HCT116 (cell line): ENCODE measurements at places on chromosomes 3 and 15. TPM values are rescaled to one million over a fixed set of nuclear protein-coding genes. Genes with fewer than 3 reads are reported as not detected.

GRCh38 chr15:68584756-68585573, 6.2 kb downstream of the CORO2B start:
- H3K27me3 ChIP-seq = no peaks in the 10 kb centered on the region
- DNase-seq = no peak
- H3K36me3 ChIP-seq = no peaks in the 10 kb centered on the region
- H3K27ac ChIP-seq = no peak overlapping the region
- H3K4me3 ChIP-seq = no peak overlapping the region

SPESP1 gene
- not detected for total RNA-seq

GRCh38 chr3:94607778-94608177, 544.9 kb downstream of the NSUN3 start:
- no peaks in the 10 kb centered on the region for H3K36me3 ChIP-seq
- H3K27me3 ChIP-seq = no peaks in the 10 kb centered on the region
- no peak overlapping the region for H3K4me3 ChIP-seq
- DNase-seq = no peak

DNA sequence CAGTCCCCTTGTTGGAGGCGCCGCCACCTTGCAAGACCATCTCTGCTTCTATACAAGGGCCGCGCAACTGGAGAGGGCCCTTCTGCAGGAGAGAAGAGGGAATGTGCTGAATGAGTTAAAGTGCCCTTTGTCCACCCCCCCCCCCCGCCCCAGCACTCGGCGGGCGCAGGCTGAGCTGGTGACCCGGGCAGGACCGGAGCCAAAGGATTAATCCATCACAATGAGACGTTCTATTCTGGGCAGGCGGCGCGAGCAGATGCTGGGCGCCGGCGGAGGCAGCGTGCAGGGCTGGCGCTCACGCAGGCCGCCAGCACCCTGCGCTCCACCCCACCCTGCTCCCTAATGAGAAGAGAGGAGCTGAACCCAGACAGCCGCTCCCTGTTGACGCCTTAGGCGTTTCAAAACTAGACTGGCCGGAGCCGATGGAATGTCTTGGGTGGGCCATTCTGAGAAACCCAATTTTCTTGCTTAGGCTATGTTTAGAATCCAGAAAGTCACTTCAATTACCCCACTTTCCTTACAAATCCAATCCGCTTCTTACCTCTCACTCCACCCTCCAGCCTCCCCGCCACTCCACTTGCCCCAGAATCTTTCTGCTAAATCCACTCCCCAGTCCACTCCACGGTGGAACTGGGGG, 32.9 kb downstream of the GJD2 start:
- no peaks in the 10 kb centered on the region for H3K36me3 ChIP-seq
- peak; percentile 7 for DNase-seq
- H3K27ac ChIP-seq = no peak overlapping the region
- H3K27me3 ChIP-seq = peaks cover 44% of the 10 kb centered on the region
- H3K4me1 ChIP-seq = peaks cover 9% of the 10 kb centered on the region
- peak overlapping the region; percentile 20 for H3K4me3 ChIP-seq

GRCh38 chr3:184371570-184372018, 6.4 kb downstream of the THPO start:
- H3K27ac ChIP-seq = peak overlapping the region; percentile 4; the same call in 1 of the 2 replicates
- H3K36me3 ChIP-seq = peaks cover 27% of the 10 kb centered on the region; the same call in 1 of the 2 replicates
- H3K27me3 ChIP-seq = no peaks in the 10 kb centered on the region
- no peak overlapping the region for H3K4me3 ChIP-seq
- H3K4me1 ChIP-seq = peaks cover 5% of the 10 kb centered on the region; the same call in 1 of the 2 replicates

GRCh38 chr3:149273096-149273751, 51.6 kb upstream of the CP start:
- H3K36me3 ChIP-seq = no peaks in the 10 kb centered on the region
- no peak overlapping the region for H3K4me3 ChIP-seq
- DNase-seq = peak; percentile 86
- no peak overlapping the region for H3K27ac ChIP-seq

ISL2 gene
- 11.6 TPM for total RNA-seq

DNA sequence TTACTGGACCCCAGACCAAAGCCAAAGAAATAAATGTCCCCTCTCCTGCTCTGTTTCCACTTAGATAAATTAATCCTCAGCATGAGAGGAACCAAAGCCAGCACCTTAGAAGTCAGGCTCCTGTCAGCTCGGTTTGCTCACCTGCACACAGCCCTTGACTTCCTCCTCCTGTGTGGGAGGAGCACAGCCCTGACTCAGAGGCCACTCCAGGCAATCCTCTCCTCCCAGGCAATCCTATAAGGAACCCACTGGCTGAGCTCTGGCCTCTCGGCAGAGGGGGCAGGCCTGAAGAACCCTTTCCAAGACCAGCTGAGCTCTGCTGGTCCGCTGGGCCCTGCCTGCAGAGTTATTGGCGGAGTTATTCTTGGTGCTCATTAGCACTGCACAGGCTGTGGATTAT, 30.8 kb downstream of the LIPC start:
- H3K27me3 ChIP-seq = no peaks in the 10 kb centered on the region
- H3K4me1 ChIP-seq = peaks cover 57% of the 10 kb centered on the region
- H3K36me3 ChIP-seq = no peaks in the 10 kb centered on the region
- peak overlapping the region; percentile 19; the same call in 1 of the 2 replicates for H3K4me3 ChIP-seq

AQP9 gene
- 0.12 TPM for total RNA-seq

DNA sequence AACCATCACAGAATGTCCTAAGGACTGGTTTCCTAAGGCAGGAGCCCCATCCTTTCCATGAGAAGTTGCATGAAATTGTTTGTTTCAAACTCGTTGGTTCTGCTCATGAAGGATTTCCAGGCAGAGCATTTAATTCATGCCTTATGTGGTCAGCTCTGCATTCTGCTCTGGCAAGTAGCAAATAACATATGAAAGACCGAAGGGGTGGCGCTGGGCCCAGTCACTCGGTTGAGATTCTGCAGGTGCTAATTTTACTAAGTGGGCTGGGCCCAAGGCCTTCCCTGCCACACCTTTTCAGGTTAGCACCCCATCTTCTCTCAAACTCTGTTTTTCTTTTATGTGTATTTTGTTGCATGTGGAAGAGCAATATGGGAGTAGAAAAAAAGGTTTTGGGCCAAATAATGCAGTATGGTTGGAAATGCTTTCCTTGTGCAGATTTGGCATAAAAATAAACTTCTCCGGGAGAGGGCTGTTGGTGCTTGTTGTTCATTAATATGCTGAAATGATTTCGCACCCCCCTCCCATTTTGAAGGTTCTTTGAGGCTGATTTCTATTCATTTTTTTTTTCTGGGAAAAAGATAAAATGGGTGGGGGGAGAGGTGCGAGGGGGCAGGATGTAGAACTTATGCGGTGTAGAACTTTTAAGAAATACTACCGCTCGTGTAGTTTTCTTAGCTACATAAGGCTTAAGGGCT, 182.9 kb upstream of the FEZF2 start:
- H3K4me3 ChIP-seq = no peak overlapping the region
- H3K4me1 ChIP-seq = no peaks in the 10 kb centered on the region
- H3K27me3 ChIP-seq = peaks cover 8% of the 10 kb centered on the region; the same call in 1 of the 2 replicates
- no peak overlapping the region for H3K27ac ChIP-seq
- no peaks in the 10 kb centered on the region for H3K36me3 ChIP-seq

DNA sequence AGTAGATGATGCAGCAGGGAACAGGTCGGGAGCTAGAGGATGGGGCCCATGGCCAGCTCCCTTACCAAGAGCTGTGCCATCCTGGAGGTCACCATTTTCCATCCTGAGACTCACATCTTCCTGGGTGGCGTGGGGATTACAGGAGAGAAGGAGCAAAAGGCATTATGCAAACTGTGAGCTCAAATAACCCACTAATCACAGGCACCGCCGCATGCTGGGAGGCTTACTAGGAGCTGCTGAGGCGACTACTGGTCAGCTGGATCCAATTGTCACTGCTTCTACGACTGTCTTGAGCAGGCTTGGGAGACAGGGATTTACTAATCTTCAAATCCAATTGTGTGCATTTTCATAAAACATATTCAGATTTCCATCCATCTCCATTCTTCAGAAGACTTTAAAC, 12.5 kb upstream of the KBTBD12 start:
- no peak for DNase-seq
- H3K27me3 ChIP-seq = no peaks in the 10 kb centered on the region
- H3K4me3 ChIP-seq = no peak overlapping the region
- H3K36me3 ChIP-seq = no peaks in the 10 kb centered on the region
- no peak overlapping the region for H3K27ac ChIP-seq

GRCh38 chr15:77208241-77208640, 137.3 kb upstream of the TSPAN3 start:
- no peaks in the 10 kb centered on the region for H3K4me1 ChIP-seq
- H3K27me3 ChIP-seq = no peaks in the 10 kb centered on the region
- no peaks in the 10 kb centered on the region for H3K36me3 ChIP-seq

TTC21A gene
- 5.6 TPM for total RNA-seq

DNA sequence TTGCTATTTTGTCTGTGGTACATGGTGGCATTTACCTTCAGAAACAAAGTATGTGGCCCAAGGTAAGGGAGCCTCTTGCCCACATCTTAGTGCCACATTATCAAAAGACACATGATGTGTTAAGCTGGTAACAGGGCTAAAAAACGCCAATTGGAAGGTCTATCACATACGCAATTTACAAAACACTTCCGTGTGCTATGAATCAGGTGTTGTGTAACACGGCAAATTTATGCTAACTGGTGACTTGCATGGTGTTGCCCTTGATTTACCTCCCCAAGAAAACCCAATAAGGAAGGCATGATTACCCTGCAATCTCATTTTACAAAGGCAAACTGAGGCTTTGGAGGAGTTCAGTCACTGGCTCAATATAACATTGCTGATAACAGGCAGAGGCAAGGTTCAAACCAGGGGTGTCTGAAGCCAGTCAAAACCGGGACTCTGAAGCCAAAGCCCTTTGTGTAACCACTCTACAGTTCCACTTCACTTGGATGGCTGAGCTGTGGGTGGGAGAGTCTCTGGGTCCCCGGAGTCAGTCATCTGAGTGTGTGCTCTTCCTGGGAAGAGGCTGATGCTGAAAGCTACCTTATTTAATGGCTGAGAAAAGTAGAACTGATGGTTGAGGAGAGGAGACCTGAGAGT, 103.9 kb upstream of the BCL6 start:
- no peaks in the 10 kb centered on the region for H3K36me3 ChIP-seq
- no peak for DNase-seq
- no peak overlapping the region for H3K4me3 ChIP-seq
- H3K4me1 ChIP-seq = no peaks in the 10 kb centered on the region
- H3K27ac ChIP-seq = no peak overlapping the region

DNA sequence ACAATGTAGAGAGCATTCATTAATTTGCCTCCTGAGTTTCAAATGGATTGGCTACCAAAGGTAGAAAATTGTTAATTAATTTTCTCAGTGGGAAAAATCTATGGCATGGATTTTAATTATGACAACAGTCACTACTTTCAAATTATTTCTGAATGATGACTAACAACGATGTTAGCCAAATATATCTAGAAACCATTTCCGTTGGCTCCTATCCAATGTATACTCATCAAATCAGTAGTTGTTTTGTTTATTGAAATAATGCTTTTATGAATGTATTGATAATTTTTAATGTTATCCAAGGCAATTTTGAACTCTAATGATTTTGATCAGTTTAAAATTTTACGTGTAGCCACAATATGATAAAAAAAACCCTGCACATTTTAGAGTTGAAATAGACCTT, 333.4 kb downstream of the NAALADL2 start:
- H3K27me3 ChIP-seq = no peaks in the 10 kb centered on the region
- H3K4me3 ChIP-seq = no peak overlapping the region
- peaks cover 28% of the 10 kb centered on the region for H3K4me1 ChIP-seq

DNA sequence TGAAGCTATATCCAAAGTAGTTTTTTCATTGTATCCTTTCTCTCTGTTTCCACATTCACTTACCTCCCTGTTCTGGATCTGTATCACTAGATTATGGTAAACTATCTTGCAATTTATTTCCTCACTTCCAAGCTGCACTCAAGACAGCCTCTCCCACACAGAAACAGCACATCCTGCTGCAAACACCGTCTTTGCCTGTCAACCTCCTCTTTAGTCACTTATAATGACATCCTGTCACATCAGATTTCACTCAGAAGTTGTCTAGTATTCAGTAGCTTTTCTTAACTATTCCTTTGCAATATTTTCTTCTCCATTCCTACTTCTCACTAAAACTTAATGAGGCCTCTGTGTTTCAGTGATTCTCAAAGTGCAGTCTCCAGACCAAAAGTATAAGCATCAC, 490.8 kb downstream of the IGSF11 start:
- peaks cover 10% of the 10 kb centered on the region for H3K4me1 ChIP-seq
- no peak overlapping the region for H3K27ac ChIP-seq
- H3K27me3 ChIP-seq = no peaks in the 10 kb centered on the region
- no peak overlapping the region for H3K4me3 ChIP-seq
- DNase-seq = no peak
- H3K36me3 ChIP-seq = no peaks in the 10 kb centered on the region

DNA sequence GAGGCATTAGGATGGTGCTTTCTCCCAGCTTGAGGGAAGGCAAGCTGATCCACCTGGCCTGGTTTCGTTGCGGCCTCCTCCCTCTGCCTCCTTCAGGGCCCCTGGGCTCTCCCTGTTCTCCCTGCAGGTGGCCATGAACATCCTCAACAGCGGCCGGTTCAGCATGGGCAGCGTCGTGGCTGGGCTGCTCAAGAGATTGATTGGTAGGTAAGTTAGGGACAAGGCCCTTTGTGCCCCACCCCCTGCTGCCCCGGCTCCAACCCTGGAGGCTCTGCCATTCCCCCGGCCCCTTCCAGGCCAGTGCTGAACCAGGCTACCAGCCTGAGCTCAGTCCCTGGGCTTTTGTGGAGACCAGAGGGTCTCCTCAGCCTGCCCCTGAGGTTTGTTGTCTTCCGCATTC, 23.0 kb downstream of the ACAD9 start:
- DNase-seq = no peak
- no peak overlapping the region for H3K27ac ChIP-seq
- no peaks in the 10 kb centered on the region for H3K4me1 ChIP-seq
- H3K36me3 ChIP-seq = peaks cover 52% of the 10 kb centered on the region
- no peak overlapping the region for H3K4me3 ChIP-seq
- H3K27me3 ChIP-seq = no peaks in the 10 kb centered on the region

DNA sequence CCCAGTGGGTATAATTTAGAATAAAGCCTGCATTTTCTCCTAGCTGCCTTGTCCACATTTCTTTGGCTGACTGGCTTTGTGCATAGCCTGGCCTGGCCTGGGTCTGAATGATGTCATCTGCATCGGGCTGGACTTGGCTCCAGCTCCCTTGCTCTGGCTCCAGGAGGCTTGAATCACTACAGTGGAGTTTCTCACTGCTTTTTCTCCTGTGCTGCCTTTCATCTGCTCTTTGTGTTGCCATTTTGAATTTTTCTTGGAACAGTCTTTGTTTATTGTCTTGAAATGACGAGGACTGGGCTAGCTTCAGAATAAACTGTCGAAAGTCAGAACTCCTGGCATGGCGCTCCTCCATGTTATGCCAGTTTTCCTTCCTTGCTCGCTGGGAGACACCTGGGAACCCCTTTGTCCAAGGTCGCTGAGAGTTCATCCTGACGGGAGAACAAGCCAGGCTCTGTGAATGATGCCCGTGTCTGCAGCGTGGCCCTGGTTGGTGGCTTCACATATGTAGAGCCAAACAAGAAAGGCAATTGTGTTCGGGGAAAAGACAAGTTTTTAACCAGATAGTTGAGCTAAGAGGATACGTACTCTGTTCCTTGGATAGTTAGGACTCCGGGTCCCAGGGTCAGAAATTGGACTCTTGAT, 258.9 kb downstream of the PDZRN3 start:
- DNase-seq = no peak
- H3K27ac ChIP-seq = no peak overlapping the region
- H3K36me3 ChIP-seq = no peaks in the 10 kb centered on the region
- no peak overlapping the region for H3K4me3 ChIP-seq

GRCh38 chr3:98680723-98681122, 82.4 kb upstream of the ST3GAL6 start:
- H3K27me3 ChIP-seq = no peaks in the 10 kb centered on the region
- peaks cover 6% of the 10 kb centered on the region for H3K4me1 ChIP-seq
- no peaks in the 10 kb centered on the region for H3K36me3 ChIP-seq
- peak; percentile 89 for DNase-seq

- no peaks in the 10 kb centered on the region for H3K36me3 ChIP-seq
- DNase-seq = no peak
- H3K4me3 ChIP-seq = no peak overlapping the region
- no peaks in the 10 kb centered on the region for H3K27me3 ChIP-seq
Observed at GRCh38 chr3:169939320-169939719, 27.3 kb upstream of the SEC62 start.
